ENCODE measurements at places on chromosomes 7 and 10. TPM values are rescaled to one million over a fixed set of nuclear protein-coding genes. Genes with fewer than 3 reads are reported as not detected.

- DNase-seq = no peak
These were observed 860 bp downstream of the ZEB1 start for GRCh38 chr10:31319602-31320549.

- no peak for DNase-seq
These were observed 166.0 kb downstream of the NRG3 start for GRCh38 chr10:82041018-82041417.

NYAP1 gene
- total RNA-seq = 0.63 TPM

DNA sequence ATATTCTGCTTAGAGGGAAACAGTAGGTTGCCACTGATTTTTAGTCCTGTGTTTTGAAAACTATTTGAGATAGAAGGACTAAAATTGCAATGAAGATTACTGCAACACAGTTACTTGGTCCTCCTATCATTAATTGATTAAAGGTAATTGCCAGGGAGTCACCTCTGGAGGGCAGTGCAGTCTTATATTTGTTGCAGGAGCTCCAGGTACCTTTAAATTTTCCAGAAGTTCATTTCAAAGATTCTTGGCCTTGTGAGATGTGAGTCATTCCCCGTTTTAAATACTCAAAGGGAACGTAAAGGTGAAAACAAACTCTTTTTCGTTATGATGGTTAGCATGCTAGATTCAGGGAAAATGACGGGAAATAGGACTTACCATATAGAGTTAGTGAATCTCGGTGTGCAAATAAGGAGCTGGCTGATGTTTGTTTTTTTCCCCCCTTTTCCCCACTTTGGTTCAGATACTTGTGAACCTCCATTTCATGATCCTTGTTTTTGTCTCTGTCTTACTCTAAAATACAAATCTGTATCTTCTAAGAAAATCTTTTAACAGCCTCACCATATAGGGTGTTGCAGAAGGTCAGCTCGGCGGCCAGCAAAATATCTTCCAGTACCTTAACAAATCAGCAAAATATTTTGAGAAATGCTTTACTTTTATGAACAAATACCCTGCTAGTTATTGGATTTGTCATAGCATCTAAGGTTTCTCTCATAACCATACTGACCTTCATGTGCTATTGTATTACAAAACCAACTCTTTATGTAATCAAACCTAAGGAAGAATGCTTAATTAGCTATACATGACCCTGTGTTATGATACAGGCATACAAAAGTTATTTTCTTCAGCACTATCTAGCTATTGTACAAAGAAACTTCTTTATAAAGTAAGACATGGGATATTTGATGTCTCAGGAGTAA lies 143.0 kb upstream of the HDAC9 start:
- peak; percentile 69 for DNase-seq

DNA sequence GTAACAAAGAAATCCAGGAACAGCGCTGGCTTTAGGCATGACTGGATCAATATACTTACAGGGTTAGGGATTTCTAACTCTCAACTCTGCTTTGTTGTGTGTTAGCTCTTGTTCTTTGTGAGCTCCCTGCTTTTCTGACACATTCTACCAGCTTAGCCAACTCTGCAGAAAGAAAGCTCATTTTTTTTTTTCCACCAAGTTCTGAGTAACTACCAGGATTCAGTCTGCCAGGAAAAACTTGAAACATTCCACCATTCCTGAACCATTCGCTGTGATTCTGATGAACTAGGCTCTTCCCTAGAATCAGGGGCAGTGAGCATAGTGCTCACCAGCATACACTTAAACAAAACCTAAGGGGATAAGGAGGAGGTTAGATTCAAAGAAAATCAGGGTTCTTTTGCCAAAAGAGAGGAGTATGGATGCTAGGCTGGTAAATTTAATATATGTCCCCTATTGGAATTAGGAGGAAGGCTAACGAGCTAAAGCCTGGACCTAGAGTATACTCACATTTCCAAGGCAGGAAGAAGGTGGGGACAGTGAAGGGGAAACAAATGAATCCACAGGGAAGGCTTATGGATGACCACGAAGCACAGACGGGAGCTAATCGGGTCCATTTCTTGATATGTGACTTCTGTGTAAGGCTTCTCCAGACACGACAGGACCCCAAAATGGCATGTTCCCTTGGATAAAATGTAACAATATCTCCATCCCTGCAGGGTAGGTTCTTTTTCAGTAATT lies 183.4 kb downstream of the PRKG1 start:
- no peak for DNase-seq

IL6 gene
- 21.3 TPM for total RNA-seq

FAM107B gene
- total RNA-seq = 16.7 TPM

KLF14 gene
- total RNA-seq = not detected

GRCh38 chr10:80168679-80169380 lies 36.3 kb downstream of the PLAC9 start:
- DNase-seq = no peak

TFPI2 gene
- 40.5 TPM for total RNA-seq

DNA sequence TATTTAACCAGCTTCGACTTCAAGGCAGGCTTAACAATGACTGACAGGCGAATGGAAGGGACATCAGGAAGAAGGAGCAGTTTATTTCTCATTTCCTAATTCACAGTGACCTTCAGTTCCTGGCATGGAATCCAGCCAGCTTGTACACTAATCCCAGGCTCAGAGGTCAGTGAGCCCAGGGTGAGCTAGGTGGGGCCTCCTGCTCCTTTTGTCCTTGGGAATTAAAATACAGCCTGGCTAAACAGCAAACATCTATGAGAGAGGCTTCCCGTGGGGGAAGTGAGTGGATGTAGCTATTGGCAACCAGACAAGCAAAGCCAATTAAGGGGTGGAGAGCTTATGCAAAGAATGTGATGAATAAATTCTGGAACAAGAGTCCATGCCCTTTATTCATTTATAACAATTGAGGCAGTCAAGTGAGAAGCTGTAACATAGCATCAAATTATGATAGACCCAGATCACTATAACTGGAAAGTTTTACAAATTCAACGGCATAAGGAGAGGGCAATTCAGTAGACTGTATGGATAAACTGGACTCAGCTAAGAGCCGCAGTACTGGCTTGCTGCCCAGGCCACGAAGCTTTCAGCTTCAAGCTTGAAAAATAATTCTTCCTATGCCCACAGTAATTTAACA lies 57.1 kb downstream of the STK17A start:
- peak; percentile 68 for DNase-seq

ACTL6B gene
- total RNA-seq = not detected

GRCh38 chr7:16260236-16260728 lies 161.1 kb downstream of the CRPPA start:
- DNase-seq = no peak

DTX2 gene
- total RNA-seq = 14.2 TPM

DNA sequence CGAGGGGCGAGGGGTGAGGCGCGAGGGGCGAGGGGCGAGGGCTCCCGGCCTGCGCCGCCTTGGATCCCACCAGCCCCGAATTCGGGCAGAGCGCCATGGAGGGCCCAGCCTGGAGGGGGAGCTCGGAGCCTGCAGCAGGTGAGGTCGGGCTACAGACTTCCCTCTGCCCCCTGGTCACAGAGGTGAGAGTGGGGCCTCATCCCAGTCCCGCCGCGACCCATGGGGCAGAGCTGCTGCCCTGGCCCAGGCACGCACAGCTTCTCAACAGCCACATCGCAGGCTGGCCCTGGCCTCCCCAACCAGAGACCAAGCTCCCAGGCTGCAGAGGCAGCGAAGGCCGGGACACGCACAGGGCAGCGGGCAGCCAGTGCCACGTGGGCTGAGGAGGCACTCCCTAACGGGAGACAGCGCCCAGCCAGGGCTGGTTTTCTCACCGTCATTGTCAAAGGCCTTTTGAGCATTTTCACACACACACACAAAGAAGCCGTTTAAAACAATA lies 191.8 kb downstream of the PTPRN2 start:
- no peak for DNase-seq

TMEM140 gene
- total RNA-seq = 0.46 TPM

DNA sequence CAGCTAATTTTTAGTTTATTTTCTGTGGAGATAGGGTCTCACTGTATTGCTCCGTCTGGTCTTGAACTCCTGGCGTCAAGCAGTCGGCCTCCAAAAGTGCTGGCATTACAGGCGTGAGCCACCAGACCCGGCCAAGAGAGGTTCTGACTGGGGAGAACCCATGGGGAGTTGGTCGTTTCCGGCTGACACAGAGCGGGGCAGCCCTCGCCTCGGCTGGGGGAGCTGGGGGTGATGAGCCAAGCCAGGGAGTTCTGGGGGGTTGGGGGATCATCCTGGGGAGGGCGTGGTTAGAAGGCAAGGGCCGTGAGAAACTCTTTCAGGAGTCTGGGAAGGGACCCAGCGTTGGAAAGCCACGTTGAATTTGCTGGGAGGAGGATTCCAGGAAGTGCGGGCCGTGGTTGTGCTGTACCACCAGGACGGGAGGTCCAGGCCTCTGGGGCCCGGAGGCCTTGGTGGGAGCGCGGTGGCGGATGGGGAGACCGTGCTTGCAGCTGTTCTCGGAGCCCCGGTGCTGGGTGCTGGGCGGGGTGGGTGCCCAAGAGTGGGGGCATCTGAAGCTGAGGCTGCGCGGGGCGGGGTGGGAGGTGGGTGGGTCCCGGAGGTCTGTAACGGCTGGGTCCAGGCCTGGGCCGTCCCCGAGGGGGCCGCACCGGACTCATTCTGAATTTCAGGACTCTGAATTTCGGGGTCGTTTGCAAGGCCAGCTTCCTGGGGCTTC lies 8.4 kb upstream of the ZNF853 start:
- DNase-seq = no peak

GPR85 gene
- total RNA-seq = 4.9 TPM

Data from HFFc6 (cell line).